Stimulated activated CD4-positive, alpha-beta T cell treated with anti-CD3 and anti-CD28 coated beads, Interleukin-4, amount 100 ng/mL, for 24 hours (primary cell): ENCODE measurements at places on chromosomes 1 and 21.

DNA sequence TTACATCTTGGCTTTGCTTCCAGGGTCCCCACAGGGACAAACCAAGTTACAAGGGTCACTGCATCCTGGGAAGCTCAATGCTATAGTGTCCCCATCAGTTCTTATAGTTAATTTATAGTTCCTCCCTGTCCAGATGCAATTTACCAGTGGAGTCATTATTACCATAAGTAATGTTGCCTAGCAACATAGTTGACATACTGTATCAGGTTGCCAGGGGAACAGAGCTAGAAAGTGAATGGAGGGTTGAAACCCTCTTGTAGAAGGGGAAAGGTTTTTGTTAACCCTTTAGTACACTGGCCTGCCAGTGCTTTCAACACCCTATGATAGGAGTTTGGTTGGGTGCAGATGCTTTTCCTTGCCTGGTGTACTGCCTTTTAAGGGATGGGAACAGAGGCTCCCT, 34.3 kb upstream of the TTC4 start:
- no peak for DNase-seq

GRCh38 chr1:113153116-113153803, 80.3 kb downstream of the LRIG2 start:
- no peak for DNase-seq

GRCh38 chr21:44872323-44872648, 1.2 kb downstream of the PTTG1IP start:
- no peak for DNase-seq

- no peak for DNase-seq
These were observed 588 bp upstream of the WNT3A start for GRCh38 chr1:228006034-228006785.
